ENCODE measurements at places on chromosomes 11 and 22.

DNA sequence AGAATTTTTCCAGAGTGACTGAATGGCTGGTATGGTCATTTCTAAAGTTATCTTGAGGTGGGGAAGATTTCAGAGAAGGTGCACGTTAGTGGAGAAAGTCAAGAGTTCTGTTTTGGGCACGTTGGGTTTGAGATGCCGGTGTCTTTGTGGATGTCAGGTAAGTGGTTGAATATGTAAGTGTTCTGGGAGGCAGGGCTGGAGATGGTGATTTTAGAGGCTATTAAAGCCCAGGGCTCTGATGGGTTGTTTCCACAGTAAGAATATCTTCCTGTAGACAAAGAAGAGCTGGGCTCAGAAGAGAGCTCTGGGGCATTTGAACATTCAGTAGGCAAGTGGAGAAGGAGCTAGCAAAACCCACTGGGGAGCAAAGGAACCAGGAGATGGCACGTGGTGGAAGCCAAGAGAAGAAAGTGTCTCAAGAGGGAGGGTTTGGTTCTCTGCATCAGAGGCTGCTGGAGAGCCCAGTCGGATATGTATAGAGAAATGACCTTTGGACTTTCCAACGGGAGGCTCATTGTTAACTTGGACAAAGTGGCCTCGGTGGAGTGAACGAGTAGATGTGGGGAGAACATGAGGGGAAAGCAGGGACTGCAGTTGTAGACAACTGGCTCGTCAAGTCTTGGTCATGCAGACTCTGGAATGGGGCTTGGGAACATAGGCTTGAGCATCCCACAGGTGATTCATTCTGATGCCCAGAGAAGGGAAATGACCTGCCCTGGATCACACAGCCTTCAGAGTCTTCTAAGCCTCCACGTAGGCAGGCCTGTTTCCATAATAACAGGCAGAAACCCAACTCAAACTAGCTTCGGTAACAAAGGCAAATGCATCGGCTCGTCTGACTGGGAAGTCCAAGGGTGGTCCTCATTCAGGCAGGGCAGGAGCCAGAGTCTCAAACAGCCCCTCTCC lies 98.4 kb upstream of the PARVA start:
- DNase-seq, result no peak

- no peak for DNase-seq
Observed at GRCh38 chr11:57213342-57214097, 23.5 kb downstream of the APLNR start.

- no peak for DNase-seq
Observed at GRCh38 chr11:7604331-7604955, 68.9 kb downstream of the CYB5R2 start.

- peak; percentile 73 for DNase-seq
Observed at GRCh38 chr11:35427071-35427470, 7.7 kb upstream of the SLC1A2 start.

DNA sequence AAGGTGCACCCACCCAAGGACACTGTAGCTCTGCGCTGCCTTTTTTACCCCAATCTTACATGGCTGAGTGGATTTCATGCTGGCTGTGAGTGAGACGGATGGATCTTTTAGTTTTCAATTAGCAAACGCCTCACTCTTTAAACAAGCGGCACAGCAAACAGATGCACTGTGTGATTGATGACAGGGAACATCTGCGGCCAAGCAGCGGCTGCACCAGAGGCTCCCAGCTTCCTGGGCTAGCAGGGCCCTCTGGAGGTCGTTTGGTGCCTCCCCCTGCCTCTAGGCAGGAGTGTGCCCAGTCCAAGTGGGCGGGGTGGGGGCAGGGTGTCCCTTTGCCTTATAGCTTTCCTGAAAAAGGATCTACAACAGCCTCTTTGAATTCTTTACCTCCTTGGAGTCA lies 2.1 kb upstream of the DRD2 start:
- peak; percentile 4 for DNase-seq

GRCh38 chr11:69126286-69126685 lies 29.4 kb upstream of the SMIM38 start:
- no peak for DNase-seq

DNA sequence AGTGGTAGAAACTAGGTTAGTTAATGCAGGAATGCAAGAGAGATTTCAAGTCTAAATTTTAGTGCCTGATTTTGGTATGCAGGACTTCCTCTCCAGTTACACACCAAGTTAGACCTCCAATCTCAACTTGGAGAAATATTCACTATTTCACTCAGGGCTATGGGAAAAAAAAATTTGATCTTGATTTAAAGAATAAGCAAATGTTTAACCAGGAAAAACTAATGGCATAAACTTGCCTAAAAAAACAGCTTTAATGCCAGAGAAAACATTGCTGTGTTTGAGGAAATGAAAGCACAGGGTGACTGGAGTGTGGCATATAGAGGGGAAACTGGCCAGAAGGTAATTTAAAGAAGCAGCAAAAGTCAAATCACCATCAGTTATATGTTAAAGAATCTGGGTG lies 575.4 kb upstream of the LRRC4C start:
- no peak for DNase-seq

DNA sequence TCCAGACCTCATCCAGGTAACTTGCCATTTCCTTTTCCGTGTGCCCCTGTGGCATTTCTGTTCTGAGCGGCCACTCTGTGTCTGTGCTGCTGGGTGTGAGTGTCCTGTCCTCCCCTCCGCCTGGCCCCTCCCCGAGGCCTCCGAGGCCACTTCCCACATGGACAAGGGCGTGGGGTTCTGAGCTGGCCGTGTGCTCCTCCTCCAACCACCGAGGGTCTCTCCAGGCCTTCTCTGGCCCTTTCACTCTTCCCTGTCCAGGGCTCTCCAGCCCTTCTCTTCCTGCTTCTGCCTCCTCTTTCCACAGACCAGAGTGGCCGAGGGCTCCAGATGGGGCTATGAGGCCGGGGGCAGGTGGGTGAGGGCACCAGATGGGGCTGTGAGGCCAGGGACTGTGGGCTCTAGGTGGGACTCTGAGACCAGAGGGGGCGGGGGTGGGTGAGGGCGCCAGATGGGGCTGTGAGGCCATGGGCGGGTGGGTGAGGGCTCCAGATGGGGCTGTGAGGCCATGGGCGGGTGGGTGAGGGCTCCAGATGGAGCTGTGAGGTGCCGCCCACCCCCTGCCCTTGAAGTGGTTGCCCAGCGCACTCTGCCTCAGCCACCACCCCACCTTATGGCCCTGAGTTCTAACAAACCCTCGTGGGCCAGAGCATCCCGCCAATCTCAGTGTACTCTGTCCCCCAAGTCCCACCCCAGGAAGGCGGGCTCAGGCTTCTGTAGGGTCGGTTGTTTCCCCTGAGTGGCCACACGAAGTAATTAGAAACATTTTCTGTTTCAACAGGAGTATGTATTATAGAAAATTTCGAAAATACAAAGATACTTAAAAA lies 24.1 kb downstream of the PTDSS2 start:
- DNase-seq, result no peak

DNA sequence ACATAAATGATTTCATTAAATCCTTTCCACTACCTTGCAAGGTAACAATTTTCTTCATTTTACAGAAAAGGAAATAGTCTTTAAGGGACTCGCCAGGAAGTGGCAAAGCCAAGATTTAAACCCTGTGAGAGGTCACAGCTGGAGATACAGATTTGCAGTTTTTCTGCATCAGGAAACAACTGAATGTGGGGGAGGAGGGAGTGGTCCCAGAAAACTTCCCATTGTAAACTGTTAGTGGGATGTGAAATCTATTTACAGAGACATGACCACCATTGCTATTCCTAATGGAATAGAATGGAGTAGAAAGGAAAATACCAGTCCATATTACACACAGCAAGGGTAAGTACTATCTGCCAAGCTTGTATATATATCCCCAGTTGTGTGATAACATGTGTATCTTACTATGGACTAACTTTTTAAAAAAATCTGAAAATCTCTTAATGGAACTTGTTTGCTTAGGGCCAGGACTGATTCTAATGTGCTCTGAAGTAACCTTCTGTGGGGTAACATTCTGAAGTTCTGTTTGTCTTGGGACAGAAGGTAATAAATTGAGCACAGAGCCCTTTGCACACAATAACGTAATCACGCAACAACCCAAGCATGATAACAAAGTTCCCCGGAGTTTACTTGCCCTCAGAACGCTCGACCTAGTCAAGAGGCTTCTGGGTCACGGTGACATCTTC lies 10.9 kb upstream of the TSKU start:
- DNase-seq, result peak; percentile 64

GRCh38 chr11:32713496-32713895 lies 81.0 kb downstream of the CCDC73 start:
- DNase-seq, result peak; percentile 15

DNA sequence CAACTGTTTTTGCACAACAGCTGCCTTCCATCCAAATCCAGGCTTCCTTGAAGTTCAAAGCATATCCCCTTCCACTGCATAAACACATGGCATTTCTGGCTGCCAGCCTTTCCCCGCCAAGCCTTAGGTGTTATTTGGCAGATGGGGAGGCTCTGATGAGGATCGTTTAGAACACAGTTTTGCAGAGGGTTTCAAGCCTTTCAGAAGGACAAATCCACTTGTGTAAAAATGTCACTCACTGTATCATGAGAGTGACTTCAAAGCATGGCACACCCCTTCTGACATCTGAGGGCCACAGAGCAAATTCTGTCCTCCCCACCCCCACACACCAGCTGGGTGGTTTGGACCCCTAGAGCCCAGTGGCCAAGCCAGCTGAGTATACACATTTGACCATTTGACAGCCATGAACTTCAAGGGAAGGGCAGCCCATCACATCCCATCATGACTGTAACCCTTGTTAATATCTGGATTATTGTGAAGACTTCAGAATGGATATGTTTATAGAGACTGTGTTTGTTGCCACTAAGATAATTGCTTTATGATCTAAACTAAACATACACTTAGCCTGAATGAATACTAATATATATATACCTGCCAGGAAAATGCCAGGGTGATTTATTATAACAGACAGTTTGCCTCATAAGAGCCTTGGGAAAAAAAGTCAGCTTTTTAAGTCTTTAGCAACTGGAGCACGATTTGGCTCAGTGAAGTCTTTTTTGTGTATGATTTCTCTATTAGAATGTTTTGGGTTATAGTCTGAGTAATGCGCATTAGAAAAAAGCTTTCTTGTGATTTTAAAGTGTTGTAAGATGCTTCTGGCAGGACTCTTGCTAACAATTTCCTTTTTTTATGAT lies 31.9 kb downstream of the FBLN1 start:
- no peak for DNase-seq

GRCh38 chr22:50009765-50010675 lies 2.5 kb downstream of the IL17REL start:
- DNase-seq, result no peak

DNA sequence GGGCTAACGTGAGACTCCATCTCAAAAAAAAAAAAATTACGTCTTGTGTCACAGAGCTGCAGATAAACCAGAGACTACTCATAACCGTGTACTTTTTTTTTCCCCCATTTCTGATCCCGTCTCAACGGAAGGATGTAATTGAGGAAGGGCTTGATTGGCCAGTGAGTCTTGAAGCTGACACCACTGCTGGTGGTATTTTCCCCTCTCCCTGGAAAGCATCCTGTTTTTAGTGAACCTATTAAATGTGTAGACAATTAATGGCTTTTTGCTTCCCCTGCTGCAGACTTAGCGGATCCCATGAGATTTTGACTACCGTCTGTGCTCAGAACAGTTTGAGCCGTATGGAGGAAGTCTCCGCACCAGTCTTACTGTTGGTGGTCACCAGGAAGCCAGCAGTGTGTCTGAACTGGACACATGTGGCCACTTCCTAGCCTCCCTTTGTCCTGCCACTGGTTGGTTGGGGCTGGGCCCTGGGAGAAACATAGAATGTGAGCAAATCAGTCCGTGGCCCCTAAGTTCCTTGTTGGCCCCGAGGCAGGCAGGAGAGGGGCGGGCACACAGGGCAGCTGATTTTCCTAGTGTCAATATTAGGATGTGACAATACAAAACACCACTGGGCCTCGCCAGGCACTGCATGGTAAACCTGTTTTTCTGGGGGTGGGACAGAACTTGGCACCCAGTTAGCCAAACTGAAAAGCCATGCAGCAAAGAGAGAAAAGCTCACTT lies 3.1 kb downstream of the BIK start:
- no peak for DNase-seq

- DNase-seq, result no peak
Observed at GRCh38 chr11:115709297-115709696, 205.1 kb upstream of the CADM1 start.

DNA sequence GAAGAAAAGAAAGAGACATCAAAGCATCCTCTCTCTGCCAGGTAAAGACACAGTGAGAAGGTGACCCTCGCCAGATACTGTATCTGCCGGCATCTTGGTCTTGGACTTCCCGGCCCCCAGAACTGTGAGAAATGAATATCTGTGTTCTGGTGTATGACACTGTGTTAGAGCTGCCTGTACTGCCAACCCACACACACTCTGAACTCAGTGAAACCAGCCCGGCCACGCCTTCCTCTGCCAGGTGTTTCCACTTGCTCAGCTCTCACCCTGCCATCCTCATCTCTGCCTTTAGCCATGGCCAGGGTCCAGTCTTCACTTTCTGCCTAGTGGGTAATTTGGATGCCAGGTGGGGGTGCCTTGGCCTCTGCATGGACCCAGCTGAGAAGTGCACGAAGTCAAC lies 24.0 kb downstream of the CBX7 start:
- no peak for DNase-seq

DNA sequence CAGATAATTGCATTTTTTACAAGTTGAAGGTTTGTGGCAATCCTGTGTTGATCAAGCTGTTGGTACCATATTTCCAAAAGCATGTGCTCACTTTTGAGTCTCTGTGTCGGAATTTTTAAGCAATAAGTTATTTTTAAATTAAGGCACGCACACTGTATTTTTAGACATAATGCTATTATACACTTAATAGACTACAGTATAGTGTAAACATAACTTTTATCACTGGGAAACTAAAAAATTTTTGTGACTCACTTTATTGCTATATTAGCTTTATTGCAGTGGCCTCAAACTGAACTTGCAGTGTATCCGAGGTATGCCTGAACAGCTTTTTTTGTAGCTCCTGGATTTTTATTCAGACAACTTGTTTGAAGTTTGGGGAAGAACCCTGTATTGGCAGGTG lies 31.3 kb upstream of the RRM1 start:
- DNase-seq, result no peak

GRCh38 chr11:102559839-102560238 lies 29.3 kb upstream of the MMP7 start:
- no peak for DNase-seq

- no peak for DNase-seq
Observed at GRCh38 chr11:13883042-13883441, 79.5 kb upstream of the SPON1 start.

GRCh38 chr11:78349114-78349513 lies 68.5 kb downstream of the GAB2 start:
- no peak for DNase-seq

GRCh38 chr11:64233913-64234586 lies at the start of gene VEGFB:
Gene VEGFB (plus strand): TSS chr11:64234584. CDS start chr11:64234834, 250 bp downstream.
- no peak for DNase-seq

DNA sequence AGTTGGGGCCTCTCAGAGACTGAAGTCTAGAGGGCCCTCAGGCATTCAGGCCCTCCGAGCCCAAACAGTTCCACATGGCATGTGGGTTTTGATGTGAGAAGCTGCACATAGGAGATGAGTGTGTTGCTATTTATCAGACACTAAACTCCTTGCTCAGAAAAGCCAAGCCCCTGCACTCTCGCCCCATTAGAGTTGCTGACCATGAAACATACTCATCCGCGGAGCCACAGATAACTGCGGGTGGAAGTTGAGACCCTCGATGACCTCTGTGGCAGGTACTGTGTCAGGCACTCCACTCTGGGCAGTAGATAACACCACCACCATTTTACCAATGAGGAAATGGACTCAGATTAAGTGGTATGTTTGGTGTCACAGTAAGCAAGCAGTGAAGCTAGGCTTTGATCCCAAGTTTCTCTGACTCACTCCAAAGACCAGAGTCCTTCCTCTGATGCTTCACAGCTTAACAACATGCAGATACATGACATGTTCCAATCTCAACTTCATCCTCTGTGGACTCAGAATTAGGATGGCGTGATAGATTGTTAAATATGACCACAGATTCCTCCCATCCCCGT lies 202.1 kb downstream of the ADAMTS15 start:
- DNase-seq, result no peak

Data from choroid plexus epithelial cell (primary cell).